Vein endothelial cell (primary cell): ENCODE measurements at places on chromosomes 3 and 15. TPM values are rescaled to one million over a fixed set of nuclear protein-coding genes. Genes with fewer than 3 reads are reported as not detected.

AP4E1 gene
- 10.1 and 11.0 TPM in 2 replicates for total RNA-seq

CFAP91 gene
- total RNA-seq, result 0.10 and 0.33 TPM in 2 replicates

B3GALNT1 gene
- 10.1 and 21.2 TPM in 2 replicates for total RNA-seq

GPR27 gene
- total RNA-seq, result not detected in 2 replicates

CELSR3 gene
- total RNA-seq, result 0.65 and 0.76 TPM in 2 replicates

ANKDD1A gene
- 2.5 and 2.6 TPM in 2 replicates for total RNA-seq

APH1B gene
- 14.4 and 17.8 TPM in 2 replicates for total RNA-seq

PPP1R14D gene
- not detected in 2 replicates for total RNA-seq

CCDC13 gene
- total RNA-seq, result 0.76 TPM in 1 of 2 replicates, not detected in the other

LRIG1 gene
- 28.5 and 39.2 TPM in 2 replicates for total RNA-seq

MITF gene
- 2.1 and 3.3 TPM in 2 replicates for total RNA-seq

CD80 gene
- total RNA-seq, result not detected in 2 replicates

CCDC33 gene
- total RNA-seq, result not detected in 2 replicates

ZNF80 gene
- total RNA-seq, result not detected in 2 replicates

CPLX3 gene
- not detected in 2 replicates for total RNA-seq

FEZF2 gene
- total RNA-seq, result not detected in 2 replicates

C3orf49 gene
- total RNA-seq, result not detected in 2 replicates

PLA2G4E gene
- total RNA-seq, result not detected in 2 replicates

RPL32 gene
- 920 and 1,228 TPM in 2 replicates for total RNA-seq

ACOX2 gene
- 2.0 and 2.6 TPM in 2 replicates for total RNA-seq

THPO gene
- total RNA-seq, result not detected in 2 replicates

MPI gene
- 49.1 and 54.9 TPM in 2 replicates for total RNA-seq

AP3B2 gene
- total RNA-seq, result 0.96 TPM in 1 of 2 replicates, not detected in the other

SPSB4 gene
- not detected in 2 replicates for total RNA-seq

CAMP gene
- total RNA-seq, result not detected in 2 replicates

ALG1L2 gene
- total RNA-seq, result not detected in 2 replicates

C15orf62 gene
- total RNA-seq, result 0.65 and 1.4 TPM in 2 replicates

PLA2G4D gene
- not detected in 2 replicates for total RNA-seq

GP9 gene
- total RNA-seq, result not detected in 2 replicates

CCR9 gene
- not detected in 2 replicates for total RNA-seq

IGDCC3 gene
- total RNA-seq, result under 0.01 and 0.33 TPM in 2 replicates

P2RY13 gene
- total RNA-seq, result not detected in 2 replicates

ITIH1 gene
- not detected in 2 replicates for total RNA-seq

CHRM5 gene
- total RNA-seq, result not detected in 2 replicates

TFDP2 gene
- 33.6 and 65.0 TPM in 2 replicates for total RNA-seq

GOLGA6D gene
- total RNA-seq, result not detected in 2 replicates

IFT122 gene
- total RNA-seq, result 22.4 and 25.5 TPM in 2 replicates

SLC9C1 gene
- total RNA-seq, result 0.10 and 0.33 TPM in 2 replicates

TF gene
- under 0.01 and 0.19 TPM in 2 replicates for total RNA-seq

GP5 gene
- not detected in 2 replicates for total RNA-seq

GOLGA8T gene
- total RNA-seq, result not detected in 2 replicates

ZPLD1 gene
- under 0.01 TPM in 1 of 2 replicates, not detected in the other for total RNA-seq

LIPH gene
- not detected in 2 replicates for total RNA-seq

EXD1 gene
- not detected in 2 replicates for total RNA-seq

FSD2 gene
- total RNA-seq, result under 0.01 TPM in 1 of 2 replicates, not detected in the other

OCA2 gene
- total RNA-seq, result 0.10 TPM in 1 of 2 replicates, not detected in the other

CCDC66 gene
- total RNA-seq, result 16.7 and 19.7 TPM in 2 replicates
